ENCODE measurements at places on chromosomes 6 and 20.

GRCh38 chr20:31497838-31498540, 16.3 kb upstream of the HM13 start:
- DNase-seq = no peak

GRCh38 chr6:73505142-73505541, 15.7 kb downstream of the EEF1A1 start:
- no peak for DNase-seq

- no peak for DNase-seq
These were observed 174.1 kb downstream of the PTPRT start for GRCh38 chr20:43015566-43015965.

DNA sequence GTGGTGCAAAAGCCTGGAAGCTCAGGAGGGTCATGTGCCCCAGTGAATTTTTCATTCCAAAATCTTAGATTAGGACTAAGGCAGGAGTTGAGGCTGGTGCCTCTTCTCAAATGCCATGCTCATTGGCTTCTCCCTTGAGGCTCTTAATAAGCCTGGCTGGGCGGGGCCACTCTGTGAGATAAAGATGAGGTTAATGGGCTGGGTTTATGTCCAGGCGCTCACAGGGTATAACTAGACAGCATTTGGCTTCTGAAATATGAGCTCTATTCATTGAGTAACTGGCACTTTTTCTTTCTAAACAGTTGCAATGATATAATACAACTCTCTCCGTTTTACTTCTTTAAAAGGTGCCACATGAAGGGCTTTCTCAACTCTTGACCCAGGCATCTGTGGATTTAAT, 156.3 kb downstream of the SCML4 start:
- no peak for DNase-seq

- DNase-seq = no peak
These were observed 376.4 kb downstream of the HACE1 start for GRCh38 chr6:104483225-104483834.

GRCh38 chr6:168165373-168165772, 86.4 kb upstream of the FRMD1 start:
- no peak for DNase-seq

- no peak for DNase-seq
These were observed 369.4 kb upstream of the HS3ST5 start for GRCh38 chr6:114712129-114712662.

GRCh38 chr6:162907876-162908481, 180.2 kb downstream of the PACRG start:
- DNase-seq = no peak

DNA sequence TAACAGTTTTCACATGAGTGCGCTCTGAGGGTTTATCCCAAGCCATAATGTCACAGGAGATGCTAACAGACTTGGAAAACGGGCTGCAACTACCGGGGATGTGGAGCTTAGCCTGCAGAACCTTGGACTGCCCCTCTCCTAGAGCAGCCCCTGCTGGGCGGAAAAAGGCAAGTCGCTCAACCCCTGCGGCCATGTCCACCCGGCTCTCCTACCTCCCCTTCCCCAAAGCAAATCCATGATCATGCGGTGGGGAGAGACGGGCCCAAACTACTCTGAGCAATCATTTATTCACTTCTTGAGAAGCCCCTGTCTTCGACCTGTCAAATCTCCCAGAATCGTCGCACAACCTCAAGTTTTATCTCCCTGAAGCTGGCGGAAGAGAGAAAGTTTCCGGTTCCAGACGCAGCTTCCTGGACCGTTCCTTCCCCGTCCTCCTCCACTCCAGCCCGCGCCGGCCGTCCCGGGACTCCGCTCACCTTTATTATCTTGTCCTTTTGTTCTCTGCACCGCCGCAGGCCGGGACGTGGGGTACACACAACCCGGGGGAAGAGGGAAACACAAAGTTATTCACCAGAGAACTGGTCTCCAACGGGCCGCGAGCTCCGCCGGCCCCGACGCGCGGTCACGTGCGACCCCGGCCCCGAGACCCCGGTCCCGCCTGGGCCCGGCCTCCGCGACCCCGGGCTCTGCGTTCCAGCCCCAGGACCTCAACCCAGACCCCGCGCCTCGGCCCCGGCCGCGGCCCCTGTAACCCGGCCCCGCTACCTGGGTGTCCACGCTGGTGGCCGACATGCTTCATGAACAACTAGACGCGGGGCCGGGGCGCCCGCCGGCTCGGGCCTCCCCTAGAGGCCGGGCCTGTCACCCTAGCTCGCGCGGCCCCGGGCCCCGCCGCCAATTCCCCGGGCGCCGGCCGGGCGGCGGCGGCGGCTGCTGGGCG, 560 bp downstream of the YTHDF1 start:
- DNase-seq = no peak

GRCh38 chr6:117025310-117025709, 148.3 kb downstream of the RFX6 start:
- no peak for DNase-seq

- no peak for DNase-seq
These were observed 137.5 kb upstream of the SLC24A3 start for GRCh38 chr20:19074828-19075516.

DNA sequence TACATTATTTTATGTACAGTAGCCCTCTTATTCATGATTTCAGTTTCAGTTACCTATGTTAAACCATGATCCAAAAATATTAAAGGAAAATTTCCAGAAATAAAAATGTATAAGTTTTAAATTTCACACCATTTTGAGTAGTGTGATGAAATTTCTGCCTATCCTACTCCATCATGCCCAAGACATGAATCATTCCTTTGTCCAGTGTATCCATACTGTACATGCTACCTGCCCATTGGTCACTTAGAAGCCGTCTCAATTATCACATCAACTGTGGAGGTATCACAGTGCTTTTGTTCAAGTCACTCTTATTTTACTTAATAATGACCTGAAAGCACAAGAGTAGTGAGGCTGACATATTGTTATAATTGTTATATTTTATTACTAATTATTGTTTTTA, 32.3 kb upstream of the PLCB4 start:
- no peak for DNase-seq

- no peak for DNase-seq
These were observed 341 bp upstream of the MCM9 start for GRCh38 chr6:118935331-118935668.

DNA sequence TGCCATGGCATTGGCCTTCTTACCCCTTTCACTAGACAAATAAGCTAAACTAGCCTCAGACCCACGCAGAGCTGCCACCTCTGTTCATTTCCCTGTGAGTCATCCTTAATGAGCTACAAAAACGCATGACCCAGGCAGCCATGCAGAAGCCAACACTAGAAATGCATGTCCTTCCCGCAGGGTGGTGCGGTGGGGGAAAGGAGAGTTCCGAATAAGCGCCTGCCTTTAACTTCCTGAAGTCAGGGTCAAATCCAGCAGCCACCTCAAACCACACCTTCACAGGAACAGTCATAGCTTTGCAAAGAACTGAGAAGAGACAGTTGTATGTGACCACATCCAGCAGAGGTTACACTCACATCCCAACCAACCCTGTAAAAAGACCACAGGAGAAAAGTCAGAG, 40.4 kb downstream of the IRF4 start:
- DNase-seq = no peak

GRCh38 chr6:151723152-151723551, 84.3 kb upstream of the ESR1 start:
- DNase-seq = no peak

DNA sequence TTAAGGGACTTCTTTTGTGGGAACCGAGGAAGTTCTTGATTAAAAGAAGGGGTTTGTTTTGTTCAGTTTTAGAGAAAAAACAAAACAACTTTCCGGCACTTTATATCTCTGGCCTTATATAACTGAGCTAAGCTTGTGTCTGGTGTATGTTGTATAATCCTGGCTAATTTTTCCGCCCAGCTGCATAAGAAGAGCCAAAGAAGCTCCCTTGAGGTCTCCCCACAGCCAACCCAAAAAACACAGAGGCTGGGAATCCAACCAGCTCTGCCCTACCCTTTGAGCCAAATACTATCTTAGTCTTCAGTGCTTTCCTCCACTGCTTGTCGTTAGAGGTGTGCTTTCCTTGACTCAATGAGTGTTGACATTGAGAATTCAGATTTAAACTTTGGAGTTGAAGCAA, 45.5 kb upstream of the RNF146 start:
- no peak for DNase-seq

DNA sequence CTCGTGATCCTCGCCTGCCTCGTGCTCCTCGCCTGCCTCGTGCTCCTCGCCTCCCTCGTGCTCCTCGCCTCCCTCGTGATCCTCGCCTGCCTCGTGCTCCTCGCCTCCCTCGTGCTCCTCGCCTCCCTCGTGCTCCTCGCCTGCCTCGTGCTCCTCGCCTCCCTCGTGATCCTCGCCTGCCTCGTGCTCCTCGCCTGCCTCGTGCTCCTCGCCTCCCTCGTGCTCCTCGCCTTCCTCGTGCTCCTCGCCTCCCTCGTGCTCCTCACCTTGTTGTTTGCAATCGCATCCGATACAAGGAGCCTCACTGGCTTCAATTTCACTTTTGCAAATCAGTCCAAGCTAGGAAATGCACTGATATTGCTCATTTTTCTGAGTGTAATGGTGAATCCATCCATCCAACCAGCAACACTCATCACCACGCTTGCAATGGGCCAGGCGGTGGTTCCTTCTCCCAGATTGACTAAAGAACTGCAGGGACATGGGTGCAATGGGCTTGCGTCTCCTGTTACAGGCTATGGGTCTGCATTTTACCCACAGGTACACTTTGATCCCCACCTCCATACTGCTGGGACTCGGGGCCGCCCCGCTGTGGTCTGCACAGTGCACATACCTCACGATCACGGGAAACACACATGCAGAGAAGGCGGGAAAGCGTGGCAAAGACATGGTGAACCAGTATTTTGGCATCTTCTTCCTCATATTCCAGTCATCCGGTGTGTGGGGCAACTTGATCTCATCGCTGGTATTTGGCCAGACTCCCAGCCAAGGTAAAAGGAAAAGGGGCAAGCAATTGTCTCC, 4.6 kb downstream of the UNC93A start:
- no peak for DNase-seq

DNA sequence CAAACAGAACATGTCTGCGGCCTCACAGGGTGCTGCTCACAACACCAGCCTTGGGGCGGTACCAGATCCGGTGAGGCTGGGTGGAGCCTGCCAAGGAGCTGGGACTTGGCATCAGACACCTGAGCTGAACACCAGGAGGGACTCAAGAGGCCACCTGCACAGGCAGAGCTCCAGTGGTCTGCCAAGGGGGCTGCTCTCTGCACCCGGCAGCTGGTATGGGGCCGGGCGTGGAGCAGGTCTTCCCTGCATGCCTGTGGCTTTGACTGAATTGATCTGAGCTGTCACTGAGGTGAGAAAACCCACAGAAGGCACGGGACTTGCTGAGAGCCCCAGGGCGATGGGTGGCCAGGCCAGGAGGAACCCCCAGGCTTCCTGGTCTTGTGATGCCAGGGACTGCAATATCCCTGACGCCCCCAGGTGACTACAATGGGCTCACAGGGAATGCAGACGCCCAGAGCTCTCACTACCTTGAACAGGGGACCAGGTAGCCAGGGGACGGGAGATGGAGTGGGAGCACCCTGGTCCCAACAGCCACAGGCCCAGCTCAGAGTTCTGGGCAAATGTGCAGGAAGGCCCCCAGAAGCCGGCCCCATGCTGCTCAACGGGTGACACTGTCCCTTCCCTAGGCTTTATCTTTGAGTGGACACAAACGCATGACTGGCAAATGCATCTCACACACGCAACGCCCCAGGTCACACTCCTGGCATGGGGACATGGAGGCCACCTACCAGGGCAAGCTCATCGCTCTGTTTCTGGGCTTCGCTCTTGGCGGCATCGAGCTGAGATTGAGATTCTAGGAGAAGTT, 48.2 kb downstream of the DSTN start:
- no peak for DNase-seq

DNA sequence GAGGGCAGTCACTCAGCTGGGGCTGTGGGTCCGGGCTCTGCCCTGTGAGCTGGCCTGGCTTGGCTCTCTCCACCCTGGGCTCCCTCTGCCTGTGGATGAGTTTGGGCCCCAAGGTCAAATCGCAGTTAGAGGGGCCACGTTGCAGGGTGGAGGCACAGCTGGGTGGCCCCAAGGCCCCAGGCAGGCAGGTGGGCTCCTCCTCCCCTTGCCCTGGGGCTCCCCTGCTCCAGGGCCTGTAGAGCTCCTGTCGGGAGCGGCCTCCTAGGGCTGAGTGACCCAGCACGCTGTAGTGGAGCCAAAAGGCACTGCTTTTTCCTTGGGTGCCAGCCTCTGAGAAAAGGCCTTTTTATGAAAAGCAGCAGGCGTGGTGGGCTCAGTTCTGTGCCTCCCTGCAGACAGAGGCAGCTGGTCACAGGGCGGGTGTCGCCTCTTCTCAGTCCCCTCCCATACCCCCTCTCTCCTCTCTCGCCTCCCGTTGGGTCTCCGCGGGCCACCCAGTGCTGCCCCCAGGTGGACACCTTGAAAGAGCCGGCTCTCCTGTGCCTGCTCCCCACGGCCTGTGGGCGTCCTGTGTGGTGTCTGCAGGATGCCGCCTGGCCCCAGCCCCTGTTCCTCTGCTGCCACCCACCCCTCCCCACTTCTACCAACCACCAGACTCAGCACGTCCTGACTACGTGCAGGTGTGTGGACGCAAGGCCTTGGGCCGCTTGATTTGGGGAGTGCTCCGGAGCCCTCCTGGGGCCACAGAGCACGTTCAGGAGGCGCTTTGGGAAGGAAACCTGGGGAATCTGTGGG, 13.2 kb downstream of the SS18L1 start:
- peak; percentile 48 for DNase-seq

DNA sequence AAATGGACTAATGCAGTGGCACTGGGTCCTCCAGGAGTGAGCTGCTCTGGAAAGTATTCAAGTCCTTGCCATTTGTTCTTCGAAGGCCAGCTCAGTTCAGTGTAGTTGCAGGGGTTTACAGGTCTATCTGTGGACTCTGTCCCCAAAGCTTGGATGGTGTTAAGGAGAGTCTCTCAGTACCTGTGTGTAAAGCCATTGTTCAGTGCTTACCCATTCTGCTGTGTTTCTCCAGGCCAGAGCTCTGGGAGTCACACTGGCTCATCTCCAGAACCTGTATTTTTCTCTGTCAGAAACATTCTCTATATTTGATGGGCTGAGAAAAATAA, 66.6 kb downstream of the DTD1 start:
- no peak for DNase-seq

DNA sequence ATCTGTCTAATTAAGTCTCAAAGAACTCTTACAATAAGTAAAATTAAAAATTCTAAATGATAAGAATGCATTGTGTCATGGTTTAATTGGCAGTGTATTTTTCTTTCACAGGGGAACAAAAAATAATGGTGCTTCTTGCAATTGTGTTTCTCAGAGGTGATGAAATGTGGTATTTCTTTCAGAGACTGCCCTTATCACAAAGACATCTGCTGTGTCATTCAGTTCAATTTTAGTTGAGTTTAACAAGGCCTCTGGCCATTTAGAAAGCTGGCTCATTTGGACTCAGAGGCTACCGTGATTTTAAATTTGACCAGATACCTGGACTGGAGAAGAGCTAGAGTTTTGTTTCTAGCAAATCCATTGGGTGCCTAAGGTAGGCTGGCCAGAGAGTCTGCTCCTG, 23.6 kb upstream of the ZNF831 start:
- DNase-seq = no peak

DNA sequence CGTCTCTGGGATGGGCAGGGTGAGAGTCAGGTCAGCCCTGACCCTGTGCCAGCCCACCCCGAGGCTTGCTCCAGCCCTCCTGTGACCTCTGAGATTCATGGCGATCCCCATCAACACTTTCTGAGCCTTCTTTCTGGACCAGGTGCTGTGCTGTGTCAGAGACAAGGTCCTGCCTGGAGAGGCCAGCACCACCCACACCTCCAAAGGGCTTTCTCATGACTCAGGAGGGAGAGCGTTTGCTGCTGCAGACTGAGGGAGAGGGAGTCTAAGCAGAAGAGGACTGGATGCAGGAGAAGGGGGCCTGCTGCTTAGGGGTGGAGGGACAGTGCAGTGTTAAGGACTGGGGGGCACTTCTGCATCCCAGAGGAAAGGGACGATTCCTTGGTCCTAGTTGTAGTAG, 193.5 kb downstream of the LRFN2 start:
- no peak for DNase-seq

GRCh38 chr20:16952965-16953364, 204.8 kb downstream of the OTOR start:
- no peak for DNase-seq
